ENCODE measurements at places on chromosomes 13 and 19.

DNA sequence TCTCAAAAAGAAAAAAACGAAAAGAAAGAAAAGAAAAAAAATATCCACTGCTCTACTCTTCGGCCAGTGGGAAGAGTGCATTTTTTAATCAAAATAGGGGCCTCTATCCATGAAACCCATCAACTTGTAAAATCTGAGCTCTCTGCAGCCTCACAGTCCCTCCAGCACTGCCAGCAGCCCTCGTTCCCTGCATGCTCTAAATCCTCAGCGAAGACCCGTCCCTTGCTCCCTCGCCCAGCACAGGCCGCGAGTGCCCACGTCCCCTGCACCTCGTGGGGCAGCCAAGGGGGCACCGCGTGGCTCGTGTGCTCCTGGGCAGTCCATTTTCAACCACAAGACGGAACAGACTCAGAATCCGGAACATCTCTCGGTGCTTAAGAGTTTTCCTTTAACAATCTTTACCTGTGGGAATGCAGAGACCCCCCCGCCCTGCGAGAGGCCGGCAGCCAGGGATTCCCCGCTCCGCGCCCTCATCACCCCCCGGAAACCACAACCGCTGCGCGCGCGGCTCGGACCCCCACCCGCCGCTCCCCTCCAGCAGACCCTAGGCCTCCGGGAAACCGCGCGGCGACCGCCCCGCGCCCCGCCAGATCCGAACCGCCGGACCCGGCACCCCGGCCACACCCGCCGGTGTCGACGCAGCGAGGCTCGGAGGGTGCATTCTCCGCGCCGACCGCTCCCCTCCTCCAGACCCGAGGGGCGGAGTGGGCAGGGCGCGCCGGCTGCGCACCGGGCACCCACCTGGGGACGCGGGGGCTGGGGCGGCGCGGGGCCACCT is 638 bp downstream of the ANKRD27 start:
- DNase-seq: no peak

- DNase-seq: no peak
These were observed 325.0 kb downstream of the DNAJC15 start for GRCh38 chr13:43348397-43348796.

- DNase-seq: peak; percentile 41
These were observed 19.6 kb downstream of the USP12 start for GRCh38 chr13:27151798-27152599.

- DNase-seq: no peak
These were observed 30.0 kb downstream of the CEACAM1 start for GRCh38 chr19:42498169-42498757.

Data from activated CD4-positive, alpha-beta T cell treated with anti-CD3 and anti-CD28 coated beads, Interleukin-2, Interleukin-6, amounts not matched to agents 100 ng/mL and 50 ng/mL, durations not matched to agents 16 hours and 8 hours (primary cell).